ENCODE measurements at places on chromosomes 11 and 22.

DNA sequence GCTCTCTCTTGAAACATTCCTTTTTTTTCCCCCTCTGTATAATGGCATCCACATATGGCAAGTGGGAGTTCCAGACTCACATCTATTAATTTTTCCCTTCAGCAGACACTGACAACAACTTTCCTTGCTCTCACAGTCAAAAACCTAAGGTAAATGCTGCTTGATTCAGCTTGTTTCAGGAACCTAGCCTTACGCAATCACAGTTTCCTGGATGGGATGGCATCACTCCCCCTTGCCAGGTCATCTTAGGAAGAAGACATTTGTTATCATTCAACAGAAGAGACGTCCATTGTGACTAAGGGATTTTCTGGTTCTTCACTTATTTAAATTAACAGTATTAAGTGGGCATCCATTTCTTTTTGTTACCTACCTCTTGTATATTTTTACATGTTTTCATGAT lies 112.0 kb upstream of the PDGFD start:
- H3K36me3 ChIP-seq = no peaks in the 10 kb centered on the region
- H3K27me3 ChIP-seq = no peaks in the 10 kb centered on the region
- H3K4me1 ChIP-seq = no peaks in the 10 kb centered on the region
- DNase-seq = no peak

GRCh38 chr22:42284643-42285181 lies 14.3 kb upstream of the TCF20 start:
- H3K27me3 ChIP-seq = peaks cover 7% of the 10 kb centered on the region
- no peak overlapping the region for H3K4me3 ChIP-seq
- H3K36me3 ChIP-seq = no peaks in the 10 kb centered on the region
- peaks cover 13% of the 10 kb centered on the region for H3K4me1 ChIP-seq

- H3K36me3 ChIP-seq = no peaks in the 10 kb centered on the region
- H3K27ac ChIP-seq = no peak overlapping the region
- no peaks in the 10 kb centered on the region for H3K4me1 ChIP-seq
- no peak overlapping the region for H3K4me3 ChIP-seq
- no peak for DNase-seq
Measured at GRCh38 chr11:104546501-104546900, 351.8 kb downstream of the CASP12 start.

GRCh38 chr11:19698493-19699292 lies 13.9 kb upstream of the NAV2 start:
- H3K4me1 ChIP-seq = no peaks in the 10 kb centered on the region
- no peak overlapping the region for H3K27ac ChIP-seq
- H3K36me3 ChIP-seq = no peaks in the 10 kb centered on the region
- H3K27me3 ChIP-seq = peaks cover 5% of the 10 kb centered on the region

DNA sequence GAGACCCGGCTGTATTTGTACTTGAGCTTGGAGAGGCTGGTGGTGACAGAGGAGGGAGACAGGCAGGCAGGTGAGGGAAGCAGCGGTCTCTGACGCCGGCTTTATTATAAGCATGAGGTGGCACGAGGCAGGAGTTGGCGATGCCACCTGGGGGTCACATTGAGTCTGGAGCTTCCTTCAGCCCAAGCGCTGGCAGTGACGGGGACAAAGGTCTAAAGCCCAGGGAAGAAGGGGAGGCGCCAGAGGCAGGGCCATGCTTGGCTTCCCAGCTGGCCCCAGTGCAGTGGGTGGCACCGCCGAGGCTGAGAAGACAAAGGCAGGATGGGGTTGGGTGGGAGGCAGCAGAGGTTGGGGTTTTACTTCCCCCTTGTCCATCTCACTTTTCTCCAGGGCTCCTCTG lies 4.5 kb downstream of the FXYD2 start:
- DNase-seq = no peak
- H3K4me3 ChIP-seq = no peak overlapping the region
- H3K4me1 ChIP-seq = peaks cover 29% of the 10 kb centered on the region
- peaks cover 5% of the 10 kb centered on the region for H3K27me3 ChIP-seq
- H3K36me3 ChIP-seq = no peaks in the 10 kb centered on the region

DNA sequence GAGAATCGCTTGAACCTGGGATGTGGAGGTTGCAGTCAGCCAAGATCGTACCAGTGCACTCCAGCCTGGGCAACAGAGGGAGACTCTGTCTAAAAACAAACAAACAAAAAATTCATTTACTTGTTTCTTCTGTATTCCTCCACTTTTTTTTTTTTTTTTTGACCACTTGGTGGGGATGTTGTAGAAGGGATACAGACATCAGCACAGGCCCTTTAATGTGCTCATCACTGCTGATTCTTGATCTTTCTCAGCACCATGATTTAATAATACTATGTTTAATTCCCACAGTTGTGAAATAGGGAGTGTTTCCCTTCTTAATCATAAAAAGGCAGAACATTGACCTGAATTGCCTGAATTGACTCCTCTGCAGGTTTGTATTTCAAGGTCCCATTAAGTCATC lies 4.5 kb downstream of the TTC9C start:
- no peak overlapping the region for H3K27ac ChIP-seq
- DNase-seq = no peak
- H3K4me1 ChIP-seq = peaks cover 23% of the 10 kb centered on the region
- H3K27me3 ChIP-seq = peaks cover 3% of the 10 kb centered on the region
- H3K4me3 ChIP-seq = no peak overlapping the region

DNA sequence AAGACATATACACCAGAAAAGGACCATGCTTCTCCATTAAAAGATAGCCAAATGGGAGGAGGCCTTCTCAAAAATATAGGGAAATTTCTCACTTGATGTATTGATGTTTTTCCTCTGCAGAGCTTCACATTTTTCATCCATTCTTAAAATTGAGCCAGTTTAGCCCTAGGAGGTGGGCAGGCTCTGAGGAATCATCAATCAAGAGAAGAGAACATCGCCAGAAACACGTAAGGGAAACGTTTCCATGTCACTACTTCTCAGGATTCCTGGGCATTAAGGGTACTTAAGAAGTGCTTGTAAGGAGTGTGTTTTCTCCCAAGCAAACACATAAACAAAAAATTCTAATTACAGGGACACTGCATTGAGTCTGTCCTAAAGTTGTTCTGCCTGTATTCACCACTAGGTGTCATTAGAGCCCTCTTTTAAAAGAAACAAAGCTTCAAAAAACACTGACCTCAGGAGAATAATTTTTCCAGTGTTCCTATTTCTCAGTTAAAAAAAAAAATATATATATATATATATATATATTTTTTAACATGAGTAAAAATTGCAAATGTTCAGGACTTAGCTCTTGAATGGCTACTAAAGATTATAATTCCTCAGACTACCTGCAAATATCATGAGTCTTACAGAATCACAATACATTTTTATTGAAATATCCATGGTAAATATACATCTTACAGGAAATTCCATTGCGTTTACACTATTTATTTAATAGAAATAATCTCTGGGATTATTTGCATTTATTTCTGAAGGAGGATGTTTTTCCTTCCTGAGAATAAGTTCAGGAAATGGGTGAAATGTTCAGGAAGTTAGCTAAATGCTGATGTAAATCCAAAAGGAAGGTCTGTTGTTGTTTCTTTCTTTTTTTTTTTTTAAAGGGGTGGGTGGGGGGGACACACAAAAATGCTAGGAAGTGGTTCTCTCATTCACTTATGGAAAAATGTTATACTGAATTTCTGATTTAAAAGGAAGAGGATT lies 16.0 kb downstream of the FZD4 start:
- H3K36me3 ChIP-seq = peaks cover 10% of the 10 kb centered on the region
- H3K4me3 ChIP-seq = no peak overlapping the region
- H3K27me3 ChIP-seq = peaks cover 2% of the 10 kb centered on the region
- H3K4me1 ChIP-seq = no peaks in the 10 kb centered on the region
- H3K27ac ChIP-seq = no peak overlapping the region
